Neural crest cell (in vitro differentiated cells): ENCODE measurements at places on chromosomes 13 and 19. TPM values are rescaled to one million over a fixed set of nuclear protein-coding genes. Genes with fewer than 3 reads are reported as not detected.

The VASP gene
- 46.1 and 49.9 TPM in 2 replicates for total RNA-seq

GRCh38 chr13:80173224-80173623, 167.7 kb downstream of the SPRY2 start:
- DNase-seq: no peak

DNA sequence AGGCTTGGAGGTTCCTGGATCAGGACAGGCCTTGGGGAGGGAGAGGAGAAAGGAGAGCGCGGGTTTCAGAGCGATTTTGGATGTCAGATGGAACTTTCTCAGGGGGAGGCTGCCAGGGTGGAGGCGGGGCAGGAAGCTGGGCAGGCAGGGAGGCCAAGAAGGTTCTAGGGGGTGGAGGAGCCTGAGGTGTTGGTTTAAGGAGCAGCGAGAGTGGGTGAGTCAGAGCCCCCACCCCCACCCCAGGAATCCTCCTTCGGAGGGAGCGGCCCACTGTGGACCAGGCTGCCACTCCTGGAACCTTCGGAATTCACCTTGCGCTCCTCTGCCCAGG, 15.9 kb upstream of the NOP53 start:
- DNase-seq: no peak

DNA sequence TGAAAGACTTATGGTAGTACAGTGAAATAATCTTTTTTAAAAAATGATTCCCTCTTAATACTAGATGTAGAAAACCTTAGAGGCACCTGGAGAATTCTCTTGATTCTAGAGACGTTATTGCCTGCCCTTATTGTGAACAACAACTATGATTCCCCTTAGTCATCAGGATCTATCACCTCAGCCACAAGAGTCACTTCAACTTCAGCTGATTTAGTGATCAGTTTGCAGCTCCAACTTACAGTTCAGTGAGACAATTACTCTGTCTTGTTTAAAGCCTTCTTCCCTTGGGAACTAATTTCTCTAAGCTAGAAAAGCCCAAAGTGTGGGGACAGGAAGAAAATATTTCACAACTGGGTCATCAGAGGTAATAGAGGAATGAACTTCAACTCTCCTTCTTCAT, 254.3 kb upstream of the SLITRK1 start:
- no peak for DNase-seq

DNA sequence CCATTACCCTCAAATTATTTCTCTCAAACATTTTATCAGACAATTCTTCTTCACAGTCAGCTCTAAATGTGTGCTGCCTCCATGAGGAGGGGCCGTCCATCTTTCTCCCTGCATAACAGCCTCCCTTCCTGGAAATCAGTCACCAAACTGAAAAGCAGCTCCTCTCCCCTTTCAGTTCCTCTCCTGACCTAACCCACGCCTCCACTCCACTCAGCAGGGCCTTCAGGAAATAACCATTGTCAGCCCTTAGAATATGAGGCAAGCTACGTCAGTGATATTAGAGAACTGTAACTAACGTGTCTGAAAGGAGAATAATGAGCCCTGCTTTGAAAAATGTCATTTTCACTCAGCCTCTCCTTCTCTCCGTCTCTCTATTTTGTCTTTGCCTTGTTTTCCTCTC, 116.2 kb downstream of the OLFM4 start:
- no peak for DNase-seq

GRCh38 chr13:23372264-23372906, 61.1 kb downstream of the SACS start:
- no peak for DNase-seq

GRCh38 chr13:73081256-73081915, 22.6 kb downstream of the KLF5 start:
- DNase-seq: no peak
